ENCODE measurements at places on chromosomes 16 and 17. TPM values are rescaled to one million over a fixed set of nuclear protein-coding genes. Genes with fewer than 3 reads are reported as not detected.

SLC13A5 gene
- total RNA-seq = 0.86 TPM

KRTAP4-1 gene
- total RNA-seq = not detected

HOXB2 gene
- total RNA-seq = 0.46 TPM

TMEM97 gene
- total RNA-seq = 31.0 TPM

KCTD11 gene
- 6.0 TPM for total RNA-seq

RNF222 gene
- total RNA-seq = 0.04 TPM

TCAP gene
- total RNA-seq = 0.08 TPM

STX1B gene
- total RNA-seq = 0.08 TPM

TBC1D3I gene
- total RNA-seq = not detected

KRT23 gene
- 2.6 TPM for total RNA-seq

FAM20A gene
- total RNA-seq = not detected

PSMC5 gene
- total RNA-seq = 91.7 TPM

IL34 gene
- not detected for total RNA-seq

MRPS7 gene
- 89.9 TPM for total RNA-seq

SLC16A5 gene
- 4.7 TPM for total RNA-seq

TMEM114 gene
- total RNA-seq = not detected

Measured in hair follicular keratinocyte (primary cell).